ENCODE measurements at places on chromosomes 6 and 20.

DNA sequence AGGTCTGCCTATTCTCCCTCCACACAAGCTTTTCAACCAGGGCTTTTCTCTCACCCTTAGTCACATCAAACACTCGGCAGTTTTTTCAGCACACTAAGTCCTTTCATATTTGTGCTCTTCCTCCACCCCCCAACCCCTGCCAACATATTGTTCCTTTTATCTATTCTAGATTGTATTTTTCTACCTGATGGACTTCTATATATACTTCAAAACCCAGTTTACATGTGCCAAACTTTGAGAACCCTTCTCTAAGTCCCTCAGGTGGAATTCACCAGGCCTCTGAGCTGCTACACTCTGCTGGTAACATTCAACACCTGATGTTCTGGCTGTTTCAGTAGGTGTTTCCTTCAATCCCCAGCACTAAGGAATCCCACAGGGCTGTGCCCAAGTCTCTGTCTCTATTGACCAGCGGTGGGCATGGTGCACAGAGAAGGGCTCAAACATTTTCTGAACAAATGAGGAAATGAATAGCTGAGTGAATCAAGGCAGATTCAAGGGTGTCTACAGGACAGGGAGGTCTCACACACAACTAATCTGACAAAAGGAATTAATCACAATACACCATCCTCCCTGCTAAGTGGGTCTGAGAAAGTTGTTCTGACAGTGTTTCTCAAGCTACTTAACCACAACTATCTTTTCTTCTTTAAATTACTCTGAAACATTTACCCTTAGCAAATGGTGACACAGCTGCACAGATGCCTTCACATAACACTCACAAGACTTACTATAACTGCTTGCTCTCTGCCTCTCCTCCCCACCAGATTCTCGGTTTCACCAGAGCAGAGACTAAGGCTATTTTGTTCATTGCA is 166.5 kb downstream of the TSHZ2 start:
- DNase-seq: no peak

- no peak for DNase-seq
Measured at GRCh38 chr6:111447051-111447450, 36.0 kb downstream of the REV3L start.

DNA sequence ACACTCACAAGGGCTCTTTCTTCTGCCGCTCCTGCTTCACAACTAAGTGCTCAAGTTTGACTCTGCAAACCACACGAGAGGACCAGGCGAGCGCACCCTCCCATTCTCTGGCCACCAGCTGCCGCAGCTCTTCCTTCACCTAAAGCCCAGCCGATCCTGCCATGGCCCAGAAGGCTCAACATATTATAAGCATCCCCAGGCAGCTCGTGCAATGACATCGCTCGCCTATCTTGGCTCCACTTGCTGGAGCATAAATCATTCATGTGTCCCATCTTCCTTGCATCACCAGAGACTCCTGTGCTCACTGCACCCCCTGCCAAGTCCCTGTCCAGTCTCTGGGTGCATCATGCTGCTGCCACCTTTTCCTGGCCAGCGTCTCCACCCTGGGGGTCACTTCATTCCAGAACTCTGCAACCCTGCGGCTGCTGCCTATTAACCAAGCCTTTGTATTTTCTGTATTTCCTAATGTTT is 59.0 kb downstream of the PSMG4 start:
- no peak for DNase-seq

- no peak for DNase-seq
Measured at GRCh38 chr6:153031335-153031955, 28.9 kb upstream of the MTRF1L start.

DNA sequence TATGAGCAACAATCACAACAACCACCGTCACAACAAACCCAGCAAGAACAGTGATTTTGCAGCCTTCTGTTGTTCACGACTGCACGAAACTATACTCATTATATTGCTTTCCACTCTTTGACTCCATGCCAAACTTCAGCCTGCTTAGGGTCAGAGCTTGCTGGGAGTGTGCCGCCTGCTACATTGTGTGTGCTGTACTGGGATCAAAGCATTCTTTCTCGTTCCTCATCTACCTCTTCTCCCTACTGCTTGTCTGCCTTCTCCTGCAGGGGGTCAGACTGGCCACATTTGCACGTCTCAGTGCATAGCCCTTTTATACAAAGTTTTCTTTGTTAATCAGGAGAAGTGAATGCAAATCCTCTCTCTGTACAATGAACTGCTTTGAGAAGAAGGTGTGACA is 401.6 kb upstream of the CITED2 start:
- no peak for DNase-seq

DNA sequence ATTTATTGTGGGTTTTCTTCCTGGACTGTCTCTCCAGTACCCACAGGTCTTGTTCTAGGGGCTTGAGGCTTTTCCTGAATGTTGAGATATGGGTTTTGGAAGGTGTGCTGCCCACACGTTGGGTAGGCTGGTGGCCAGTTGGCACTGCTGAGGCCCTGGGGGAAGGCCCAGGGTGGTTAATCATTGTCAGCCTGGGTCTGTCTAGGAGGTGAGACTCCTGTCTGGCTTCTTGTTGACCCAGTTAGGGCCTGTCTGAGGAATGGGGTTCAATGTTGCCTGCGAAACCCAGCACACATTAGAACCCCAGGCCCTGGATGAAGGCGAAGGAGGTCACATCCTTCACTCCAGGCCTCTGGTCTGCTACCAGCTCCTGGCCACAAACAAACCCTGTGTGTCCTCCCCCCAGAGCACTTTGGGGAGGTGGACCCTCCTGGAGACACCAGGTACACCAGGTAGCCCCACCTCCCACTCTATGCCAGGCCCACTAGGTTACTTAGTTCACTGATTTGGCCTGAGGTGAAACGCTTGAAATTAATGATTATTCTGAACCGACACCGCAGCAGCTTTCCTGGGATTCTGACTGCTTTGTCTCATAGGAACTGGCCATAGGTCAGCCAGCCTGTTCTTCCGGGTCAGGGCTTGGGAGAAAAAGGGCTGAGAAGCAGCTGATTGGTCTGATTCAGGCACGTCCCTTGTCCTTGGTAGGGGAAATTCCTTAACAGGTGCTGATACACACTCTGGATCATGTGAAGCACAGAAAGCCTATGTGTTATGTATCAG is 15.2 kb downstream of the DNMT3B start:
- no peak for DNase-seq

DNA sequence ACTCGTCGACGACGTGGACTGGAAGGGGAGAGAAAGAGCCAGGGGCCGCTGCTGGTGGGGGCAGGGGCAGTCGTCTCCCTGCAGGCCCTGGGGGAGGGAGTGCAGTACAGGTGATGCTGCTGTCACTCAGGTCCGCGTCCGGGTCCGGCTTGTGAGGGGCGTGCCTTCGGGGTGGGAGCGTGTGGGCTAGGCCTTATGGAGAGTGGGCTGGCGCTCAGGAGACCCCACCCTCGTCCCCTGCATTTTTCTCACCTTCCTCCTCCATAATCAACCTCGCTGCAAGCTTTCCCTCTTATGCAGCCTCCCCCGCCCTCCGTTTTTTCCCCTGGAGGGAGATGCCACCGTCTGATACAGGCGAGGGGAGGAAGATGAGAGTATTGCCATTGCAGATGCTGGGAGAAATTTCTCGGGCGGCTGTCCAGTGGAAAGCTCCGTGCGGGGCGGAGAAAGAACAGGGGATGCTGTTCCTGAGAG is 632 bp downstream of the PCMT1 start:
- no peak for DNase-seq

DNA sequence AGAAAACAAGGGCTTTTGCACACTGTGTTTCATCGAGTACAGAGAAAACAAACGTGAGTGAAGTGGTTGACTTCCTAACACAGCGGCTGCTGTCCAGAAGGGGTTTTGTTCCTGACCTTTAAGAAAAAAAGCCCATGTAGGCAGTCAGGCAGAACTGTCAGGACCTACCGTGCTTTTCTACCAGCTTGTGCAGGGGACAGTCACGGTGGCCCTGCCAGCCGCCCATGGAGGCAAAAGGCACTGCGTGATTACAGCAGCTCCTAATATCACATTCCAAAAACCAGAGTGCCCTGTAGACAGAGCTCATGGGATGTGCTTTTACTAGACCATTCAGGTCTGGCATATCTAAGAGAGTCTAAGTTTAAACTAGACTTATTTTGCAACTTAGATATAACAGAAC is 12.2 kb downstream of the TNFAIP3 start:
- no peak for DNase-seq

DNA sequence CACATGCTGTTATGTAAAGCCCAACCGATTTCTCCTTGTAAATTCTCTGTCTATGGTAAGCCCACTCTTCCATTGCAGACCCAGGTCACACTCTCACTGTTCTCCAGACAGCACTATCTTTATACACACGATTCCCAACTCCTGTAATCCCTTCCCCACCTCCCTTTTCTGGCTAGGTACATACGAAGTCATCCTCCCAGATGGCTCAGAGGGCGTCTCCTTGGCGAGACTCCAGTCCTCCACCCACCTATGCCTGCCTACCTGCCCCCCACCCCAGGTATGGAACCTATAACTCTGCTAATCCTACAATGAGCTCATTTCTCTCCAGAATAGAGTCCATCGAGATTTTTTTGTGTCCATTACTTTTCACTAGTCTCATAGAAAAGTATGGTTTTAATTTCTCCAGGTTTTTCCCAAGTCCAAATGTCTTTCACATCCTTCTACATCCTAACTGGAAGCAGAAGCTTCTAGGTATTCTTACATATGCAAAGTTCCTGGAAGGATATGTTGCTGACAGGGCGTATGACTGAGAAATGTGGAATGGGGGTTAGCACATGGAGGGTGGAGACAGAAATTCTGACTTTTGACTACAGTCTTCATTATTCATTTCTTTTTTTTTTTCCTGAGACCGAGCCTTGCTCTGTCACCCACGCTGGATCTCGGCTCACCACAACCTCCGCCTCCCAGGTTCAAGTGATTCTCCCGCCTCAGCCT is 22.8 kb downstream of the SCML4 start:
- no peak for DNase-seq

DNA sequence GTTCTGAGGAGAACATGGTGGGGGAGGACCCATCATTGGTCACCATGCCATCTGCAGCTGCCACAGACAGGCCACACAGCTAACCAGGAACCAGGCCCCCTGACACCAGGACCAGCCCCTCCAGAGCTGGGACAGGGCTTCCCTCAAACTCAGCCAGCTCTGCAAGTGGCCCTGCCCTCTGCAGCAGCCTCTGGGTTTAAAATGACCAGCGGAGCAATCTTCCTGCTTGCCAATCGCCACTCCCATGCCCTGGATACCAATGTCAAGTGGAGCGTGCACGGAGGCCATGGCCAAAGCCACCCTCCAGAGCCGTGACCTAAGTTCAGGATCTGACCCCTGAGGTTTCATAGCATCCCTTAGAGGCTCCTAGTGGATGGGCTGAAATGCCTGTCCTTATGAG is 199.4 kb downstream of the SYNDIG1 start:
- DNase-seq: no peak

GRCh38 chr6:46899659-46900058 is 22.1 kb downstream of the ADGRF5 start:
- DNase-seq: no peak

- DNase-seq: no peak
Measured at GRCh38 chr20:10634211-10634610, 39.6 kb downstream of the JAG1 start.

DNA sequence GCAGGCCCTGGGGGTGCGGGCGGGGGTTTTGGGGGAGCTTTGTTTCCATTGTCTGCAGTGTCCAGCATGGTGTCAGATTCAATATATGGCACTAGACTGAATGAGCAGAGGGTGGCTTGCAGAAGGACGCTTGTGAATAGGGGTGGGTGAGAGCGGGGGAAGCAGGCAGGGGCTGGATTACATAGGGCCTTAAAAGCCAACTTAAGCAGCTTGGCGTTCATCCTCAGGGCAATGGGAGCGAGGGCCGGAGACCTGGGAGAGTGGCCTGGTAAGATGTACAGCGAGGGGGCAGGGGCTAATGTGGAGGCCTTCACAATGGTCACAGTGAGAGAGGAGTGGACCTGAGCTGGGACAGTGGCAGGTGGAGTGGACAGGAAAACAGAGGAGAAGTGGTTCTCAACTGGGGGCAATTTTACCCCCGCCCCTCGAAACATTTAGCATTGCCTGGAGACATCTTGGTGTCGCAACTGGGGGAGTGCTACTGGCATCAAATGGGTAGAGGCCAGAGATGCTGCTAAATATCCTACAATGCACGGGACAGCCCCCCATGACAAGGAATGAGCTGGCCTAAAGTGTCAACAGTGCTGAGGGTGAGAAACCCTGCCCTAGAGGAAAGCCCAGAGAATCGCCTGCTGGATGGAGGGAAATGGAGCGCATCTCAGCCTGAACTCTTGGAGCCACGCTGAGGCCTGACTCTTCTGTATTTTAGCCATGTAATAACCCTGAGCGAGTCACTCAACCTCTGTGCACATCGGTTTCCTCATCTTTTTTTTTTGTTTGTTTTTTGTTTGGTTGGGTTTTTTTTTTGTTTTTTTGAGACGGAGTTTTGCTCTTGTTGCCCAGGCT is 15.1 kb upstream of the BAK1 start:
- no peak for DNase-seq

GRCh38 chr6:31128093-31128676 is 7.9 kb upstream of the CDSN start:
- no peak for DNase-seq

DNA sequence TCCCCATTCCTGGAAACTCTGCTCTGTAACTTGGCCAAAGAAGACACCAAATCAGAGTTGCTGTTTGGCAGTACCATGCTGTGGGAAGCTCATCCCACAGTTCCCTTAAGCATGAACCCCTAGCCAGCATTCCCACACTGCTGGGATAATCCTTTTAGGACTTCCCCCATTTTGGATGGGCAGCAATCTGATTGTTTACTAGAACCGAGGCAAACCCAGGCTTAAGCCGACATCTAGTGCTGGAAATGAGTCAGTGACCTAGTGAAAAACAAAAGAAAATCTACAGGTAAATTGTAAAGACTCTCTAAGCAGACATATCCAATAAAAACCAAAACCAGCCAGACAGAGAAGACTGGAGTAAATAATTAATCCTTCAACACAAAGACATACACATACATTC is 5.2 kb downstream of the DNAH8 start:
- DNase-seq: no peak

GRCh38 chr6:134009876-134010275 is 42.5 kb downstream of the SLC2A12 start:
- DNase-seq: no peak

DNA sequence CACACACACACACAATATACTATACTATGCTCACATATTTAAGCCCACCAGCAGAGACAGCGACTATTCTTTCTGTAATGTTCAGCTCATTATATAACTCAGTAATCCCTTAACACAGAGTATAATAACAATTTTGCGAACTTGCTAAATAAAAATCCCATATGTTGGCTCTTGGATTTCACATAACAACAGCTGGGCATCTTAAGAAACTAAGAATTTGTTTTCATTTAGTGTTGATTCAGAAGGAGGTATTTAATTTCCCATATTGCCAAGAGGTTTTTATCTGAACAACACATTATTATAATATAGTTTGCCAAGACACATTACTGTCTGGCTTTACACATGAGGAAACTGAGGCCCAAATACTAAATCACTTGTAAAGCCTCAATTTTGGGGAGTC is 7.4 kb downstream of the ECT2L start:
- no peak for DNase-seq

DNA sequence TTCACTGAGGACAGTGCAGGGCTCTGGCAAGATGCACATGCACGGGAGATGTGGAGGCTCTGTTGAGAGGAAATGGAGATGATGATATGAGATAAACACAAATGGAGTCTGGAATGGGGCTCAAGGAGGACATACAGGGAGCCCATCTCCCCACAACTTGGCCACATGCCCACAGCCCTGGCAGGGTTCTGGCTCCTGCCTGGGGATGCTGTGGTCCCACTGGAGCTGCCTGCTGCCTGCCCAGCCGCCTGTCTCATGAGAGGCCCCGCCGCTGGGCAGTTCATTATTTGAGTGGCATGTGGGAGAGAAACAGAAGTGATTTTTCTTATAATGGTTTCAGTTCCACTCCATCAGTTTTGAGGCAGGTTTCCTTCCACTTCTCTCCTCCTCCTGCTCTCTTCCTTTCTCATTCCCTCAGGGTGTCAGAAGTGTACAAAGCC is 133.6 kb upstream of the TRAF3IP2 start:
- no peak for DNase-seq
